ENCODE measurements at places on chromosomes 12 and 14.

GRCh38 chr12:22855456-22855855 is 230.5 kb downstream of the ETNK1 start:
- DNase-seq: no peak

DNA sequence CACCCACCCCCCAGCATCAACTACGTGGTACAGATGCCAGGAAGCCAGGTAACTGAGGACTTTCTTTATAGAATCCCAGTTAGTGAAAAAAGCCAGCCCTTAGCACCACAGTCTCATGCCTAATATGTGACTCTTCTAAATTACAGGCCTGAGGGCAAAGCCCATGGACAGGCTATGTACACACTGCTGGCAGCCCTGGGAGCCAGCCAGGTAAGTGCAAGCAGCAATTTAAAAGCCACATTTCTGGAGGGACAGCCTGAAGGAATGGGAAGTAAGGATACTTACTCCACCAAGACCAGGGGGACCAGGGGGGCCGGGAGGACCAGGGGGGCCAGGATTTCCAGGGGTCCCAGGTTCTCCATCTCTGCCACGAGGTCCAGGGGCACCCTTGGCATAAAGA is 7.0 kb downstream of the COL2A1 start:
- no peak for DNase-seq

DNA sequence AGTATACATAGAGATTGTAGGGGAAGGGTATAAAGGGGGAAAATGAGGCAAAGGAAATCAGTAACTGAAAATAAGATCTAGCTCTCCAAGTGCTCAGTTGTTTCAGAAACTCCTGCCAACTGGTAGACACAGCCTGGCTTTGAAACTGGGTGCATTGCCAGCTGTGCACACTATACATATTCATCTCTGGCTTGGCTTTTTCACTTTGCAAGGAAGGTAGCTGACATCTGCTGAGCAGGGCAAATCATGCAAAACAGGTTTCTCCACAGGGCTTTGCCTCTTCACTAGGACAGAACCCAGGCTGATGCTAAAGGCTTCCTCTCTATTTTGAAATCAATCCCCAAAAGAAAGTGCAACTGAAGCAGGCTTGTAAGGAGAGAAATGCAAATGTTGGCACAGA is 101.5 kb downstream of the HELB start:
- DNase-seq: no peak

DNA sequence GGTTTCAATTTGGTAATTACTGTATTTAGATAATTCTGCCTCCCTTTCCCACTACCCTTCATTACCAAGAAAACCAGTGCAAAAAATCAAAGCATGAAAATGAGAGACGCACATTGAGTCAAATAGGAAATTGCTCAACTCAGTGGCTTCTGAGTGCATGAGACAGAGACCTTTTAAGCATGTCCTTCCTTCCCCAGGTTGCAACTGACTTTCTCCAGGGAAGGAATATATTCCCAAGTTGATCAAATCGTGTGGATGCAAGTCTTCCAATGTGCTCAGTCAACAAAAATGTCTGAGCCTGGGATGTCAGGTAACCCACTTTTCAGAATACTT is 12.9 kb downstream of the BMP4 start:
- DNase-seq: no peak

- no peak for DNase-seq
Observed at GRCh38 chr14:65943916-65944410, 531.4 kb downstream of the FUT8 start.

DNA sequence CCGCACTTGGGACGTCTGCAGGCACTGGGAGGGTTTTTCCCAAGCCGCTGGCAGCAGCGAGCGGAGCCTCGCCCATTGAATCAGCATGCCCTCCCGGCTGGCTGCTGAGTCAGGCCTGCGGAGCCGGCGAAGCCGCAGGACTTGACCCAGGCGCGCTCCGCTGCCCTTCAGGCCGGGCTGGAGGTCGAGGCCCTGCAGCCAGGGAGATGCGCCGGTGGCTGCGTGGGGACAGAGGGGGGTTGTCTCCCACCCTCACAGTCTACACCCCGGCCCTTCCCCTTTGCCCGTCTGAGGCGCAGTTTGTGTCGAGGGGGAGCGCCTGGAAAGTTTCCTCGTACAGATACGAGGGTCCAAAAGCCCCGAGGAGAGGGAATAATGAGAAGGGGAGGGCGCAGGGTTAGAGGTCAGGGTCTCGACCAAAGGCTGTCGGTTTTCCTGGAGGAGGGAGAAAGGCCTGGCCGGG is 759 bp upstream of the KLC1 start:
- DNase-seq: no peak

- no peak for DNase-seq
Observed at GRCh38 chr14:54864526-54864925, 38.1 kb downstream of the GCH1 start.

DNA sequence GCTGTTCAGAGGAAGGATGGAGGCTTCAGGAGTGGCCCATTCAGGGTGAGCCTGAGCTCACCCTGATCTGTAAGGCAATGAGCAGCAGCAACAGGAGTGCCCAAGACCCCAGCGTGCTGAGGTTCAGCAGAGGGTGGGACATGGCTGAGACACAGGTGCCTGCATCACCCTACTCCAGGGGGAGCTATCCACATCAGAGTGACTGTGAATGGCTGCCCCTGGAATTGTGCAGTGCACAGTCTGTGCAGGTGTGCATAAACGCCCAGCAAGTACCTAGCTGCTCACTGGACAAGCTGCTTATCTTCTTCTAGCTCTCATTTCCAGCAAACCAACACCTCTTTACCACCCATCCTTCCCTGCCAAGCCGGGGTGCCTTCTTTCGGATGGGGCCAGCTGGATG is 140.6 kb upstream of the PRMT8 start:
- DNase-seq: no peak

DNA sequence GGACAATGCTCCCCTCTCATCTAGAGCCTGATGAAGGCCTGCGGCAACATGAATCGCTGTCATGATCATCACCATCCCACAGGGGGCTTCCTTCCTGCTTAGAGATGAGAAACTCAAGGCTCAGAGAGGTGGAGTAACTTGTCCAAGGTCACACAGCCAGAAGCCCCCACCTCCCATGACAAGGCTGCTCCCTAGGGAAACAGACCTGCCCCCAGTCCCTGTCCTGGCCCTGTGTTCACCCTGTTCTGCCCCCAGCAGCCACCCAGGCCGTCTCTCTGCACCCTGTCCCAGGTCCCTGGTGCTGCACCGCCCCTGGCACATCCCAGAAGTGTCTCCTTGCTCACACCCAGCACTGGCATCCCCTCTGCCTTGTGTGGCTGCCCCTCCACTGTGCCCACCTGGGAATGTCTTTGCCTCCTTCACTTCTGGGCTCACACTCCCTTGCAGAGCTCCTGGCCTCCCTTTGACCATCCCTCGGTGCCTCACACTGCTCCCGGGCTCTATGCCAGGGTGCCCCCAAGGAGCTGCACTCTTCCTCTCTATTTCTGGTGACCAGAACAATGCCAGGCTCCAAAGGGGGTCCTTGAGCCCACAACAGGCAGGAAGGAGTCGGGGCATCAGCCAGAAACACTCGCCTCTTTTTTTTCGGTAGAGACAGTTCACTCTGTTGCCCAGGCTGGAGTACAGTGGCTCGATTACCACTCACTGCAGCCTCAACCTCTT is 70.5 kb downstream of the BCL11B start:
- no peak for DNase-seq

DNA sequence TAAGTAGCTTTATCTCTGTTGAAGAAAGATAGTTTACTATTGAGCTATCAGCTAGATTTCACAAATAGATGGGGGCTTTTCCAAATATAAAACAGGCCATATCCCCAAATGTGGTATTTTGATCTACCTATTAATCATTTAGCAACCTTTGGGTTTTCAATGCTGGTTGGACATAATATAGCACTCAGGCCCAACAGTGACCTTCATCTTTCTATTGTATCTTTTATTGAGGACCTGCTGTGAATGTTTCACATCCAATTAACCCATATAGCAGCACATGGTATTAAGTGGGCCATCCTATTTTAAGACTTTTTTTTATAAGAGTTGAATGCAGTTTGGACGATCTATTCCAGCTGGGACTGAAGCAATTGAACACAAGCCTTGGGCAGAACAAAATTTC is 10.0 kb upstream of the NR1H4 start:
- DNase-seq: no peak

DNA sequence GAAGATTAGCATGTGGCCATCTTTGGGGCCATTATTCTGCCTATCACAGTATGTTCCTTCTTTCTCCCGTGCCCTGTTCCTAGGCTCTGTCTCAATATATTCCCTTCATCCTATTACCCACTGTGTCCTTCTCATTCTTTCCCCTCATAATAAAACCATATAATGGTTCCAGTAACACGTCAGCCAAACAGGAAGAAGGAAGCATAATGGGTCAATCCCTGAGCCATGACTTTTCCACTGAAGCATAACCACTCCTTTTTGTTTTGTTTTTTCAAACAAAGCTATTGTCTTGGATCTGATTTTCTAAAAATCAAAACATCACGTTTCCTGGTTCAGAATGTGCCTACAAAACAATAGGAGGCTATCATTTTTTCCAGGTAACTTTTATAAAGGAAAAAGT is 21.3 kb upstream of the RHOJ start:
- DNase-seq: no peak

DNA sequence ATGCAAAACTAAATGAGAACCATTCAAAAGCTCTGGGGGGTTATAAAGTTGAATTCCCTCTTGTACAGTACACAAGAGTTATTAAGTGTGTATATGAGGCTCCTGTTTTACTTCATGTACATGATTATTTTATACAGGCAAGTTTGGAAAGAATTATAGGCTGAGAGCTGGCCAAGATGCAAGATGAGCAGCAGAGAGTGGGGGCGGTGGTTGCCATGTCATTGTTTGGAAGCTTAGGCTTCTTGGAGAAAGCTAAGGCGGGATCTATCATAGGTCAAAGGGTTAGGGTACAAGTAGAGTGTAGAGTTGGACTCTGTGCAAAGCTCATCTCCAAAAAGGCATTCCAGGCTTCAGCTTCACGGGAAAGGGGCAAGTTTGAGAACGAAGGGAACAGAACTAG is 297.1 kb upstream of the TBX3 start:
- no peak for DNase-seq

GRCh38 chr12:111154147-111154834 is 214.6 kb downstream of the PHETA1 start:
- no peak for DNase-seq

- DNase-seq: no peak
Observed at GRCh38 chr12:75816897-75817296, 214.7 kb downstream of the PHLDA1 start.

DNA sequence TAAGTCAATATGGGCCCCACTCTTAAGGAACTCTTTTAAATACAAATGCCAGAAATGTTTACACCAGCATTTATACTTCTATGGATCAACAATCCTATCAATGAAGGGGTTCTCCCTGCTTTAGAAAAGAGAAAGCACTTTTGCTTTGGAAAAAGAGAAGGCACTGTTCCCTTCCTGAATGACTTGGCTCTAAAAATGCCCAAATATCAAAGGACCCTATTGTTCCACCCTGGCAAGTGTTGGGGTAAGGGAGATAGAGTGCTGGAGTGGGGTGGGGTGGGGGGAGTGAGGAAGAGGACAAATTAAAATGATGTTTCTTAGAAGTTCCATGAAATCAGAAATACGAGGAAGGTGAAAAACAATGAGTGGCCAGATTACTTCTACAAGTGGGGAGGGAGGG is 131.6 kb upstream of the GRIN2B start:
- no peak for DNase-seq

DNA sequence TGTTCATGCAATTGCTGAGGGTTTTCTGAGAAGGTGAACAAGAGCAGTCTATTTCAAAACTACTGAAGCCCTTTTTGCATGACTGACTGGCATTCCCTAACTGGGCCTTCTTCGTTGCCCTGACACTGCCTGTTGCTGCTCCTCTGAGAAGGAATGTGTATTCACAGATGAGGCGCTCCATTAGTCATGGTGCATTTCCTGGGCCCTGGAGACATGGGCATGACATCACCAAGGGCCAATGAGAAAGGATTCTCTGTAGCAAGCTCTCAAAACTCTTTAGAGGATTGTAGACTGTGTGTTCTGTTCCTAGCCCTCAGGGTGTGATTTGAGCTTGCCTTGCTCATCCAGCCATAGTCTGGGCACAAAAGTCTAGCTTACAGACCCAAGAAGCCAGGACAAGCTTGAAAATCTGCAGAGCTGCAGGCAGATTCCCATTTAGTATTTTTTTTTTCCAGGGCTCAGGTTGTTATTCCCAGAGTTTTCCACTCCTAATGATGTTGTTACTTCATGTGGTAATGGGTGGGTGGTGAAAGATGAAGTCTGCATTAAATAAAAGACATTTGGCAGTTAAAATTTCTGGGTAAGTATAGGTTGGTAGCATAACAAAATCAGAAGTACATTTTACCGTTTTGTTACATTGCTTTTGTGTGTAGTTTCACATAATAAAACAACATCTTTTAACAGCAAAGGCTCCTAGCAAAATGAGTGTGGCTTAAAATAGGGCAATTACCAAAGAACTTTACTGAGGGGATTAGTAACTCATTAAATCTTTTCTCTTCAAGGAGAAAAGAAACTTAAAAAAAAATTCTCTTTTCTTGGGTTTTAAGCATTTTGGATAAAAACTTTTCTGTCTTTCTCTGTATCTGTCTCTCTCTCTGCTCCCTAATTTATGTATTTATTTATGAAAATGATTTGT is 318.4 kb downstream of the RAD51B start:
- no peak for DNase-seq

GRCh38 chr12:106897082-106897481 is 58.6 kb upstream of the TMEM263 start:
- no peak for DNase-seq

DNA sequence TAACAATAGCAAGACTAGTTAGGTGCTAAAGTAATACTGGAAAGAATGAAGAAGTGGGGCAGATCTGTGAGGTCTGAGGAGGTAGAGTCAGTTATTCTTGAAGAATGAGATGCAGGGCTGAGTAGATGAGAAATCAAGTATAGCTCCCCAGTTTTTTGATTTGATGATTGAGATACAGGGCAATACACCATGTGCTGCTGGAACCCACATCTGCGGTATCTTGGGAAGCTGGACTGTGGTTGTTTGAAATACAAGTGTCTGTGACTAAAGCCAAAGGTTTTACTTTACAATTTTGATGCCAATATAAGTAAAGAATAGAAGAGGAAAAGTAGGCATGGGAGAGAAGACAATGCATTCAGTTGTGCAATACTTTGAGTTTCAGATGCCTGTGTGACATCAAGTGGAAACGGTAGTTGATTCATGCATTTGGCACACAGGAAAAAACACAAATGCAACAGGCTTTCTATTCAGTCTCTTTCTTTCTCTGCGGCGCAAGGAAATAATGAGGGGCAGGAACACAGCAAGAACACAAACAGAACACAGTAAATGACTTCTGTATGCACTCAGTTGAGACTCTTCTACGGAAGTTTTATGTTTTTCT is 190.2 kb upstream of the SLC38A2 start:
- DNase-seq: no peak

- DNase-seq: no peak
Observed at GRCh38 chr14:59857328-59857727, 13.2 kb downstream of the RTN1 start.

GRCh38 chr14:102941419-102942011 is 19.1 kb downstream of the AMN start:
- DNase-seq: no peak

DNA sequence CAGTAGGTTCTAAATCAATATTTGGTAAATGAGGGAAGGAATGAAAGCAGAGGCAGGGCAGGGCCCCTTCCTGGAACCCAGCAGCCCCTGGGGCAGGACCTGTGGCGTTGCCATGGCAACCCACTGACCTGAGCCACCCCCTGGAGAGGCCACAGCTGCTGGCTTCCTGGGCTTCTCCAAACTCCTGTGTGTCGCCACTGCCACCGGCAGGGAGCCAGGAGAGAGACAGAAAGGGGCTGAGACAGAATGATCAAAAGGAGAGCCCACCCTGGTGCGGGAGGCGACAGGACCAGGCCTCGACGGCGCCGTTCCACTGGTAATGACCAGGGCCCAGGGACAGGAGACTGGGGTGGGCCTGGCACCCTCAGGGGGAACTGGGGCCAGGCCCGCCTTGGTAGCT is 18.2 kb downstream of the RFX4 start:
- no peak for DNase-seq

Measured in naive thymus-derived CD4-positive, alpha-beta T cell (primary cell).